HCT116 (cell line): ENCODE measurements at places on chromosomes 13 and 19.

DNA sequence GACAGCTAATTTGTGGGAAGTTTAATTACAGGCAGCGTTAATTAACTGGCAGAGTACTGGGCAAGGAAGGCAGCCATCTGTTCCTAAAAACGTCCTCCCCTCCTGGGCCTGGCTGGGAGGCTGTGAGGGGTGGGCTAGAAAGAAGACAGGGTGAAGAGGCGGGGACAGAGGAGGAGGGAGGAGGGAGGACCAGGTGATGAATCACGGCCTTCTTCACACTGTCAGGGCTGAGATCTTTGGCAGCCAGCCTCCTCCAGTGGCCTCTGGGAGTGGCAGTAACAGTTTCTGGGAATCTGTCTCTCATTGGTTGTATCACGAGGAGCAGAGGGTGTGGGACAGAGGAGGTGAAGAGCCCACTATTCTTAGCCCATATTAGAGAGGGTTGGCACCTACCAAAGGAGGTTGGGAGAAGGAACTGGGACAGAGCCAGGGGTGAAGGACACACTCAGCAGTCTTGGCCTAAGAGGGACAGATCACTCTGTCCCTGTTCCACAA lies 9.6 kb upstream of the ZNRF4 start:
- no peak for DNase-seq

DNA sequence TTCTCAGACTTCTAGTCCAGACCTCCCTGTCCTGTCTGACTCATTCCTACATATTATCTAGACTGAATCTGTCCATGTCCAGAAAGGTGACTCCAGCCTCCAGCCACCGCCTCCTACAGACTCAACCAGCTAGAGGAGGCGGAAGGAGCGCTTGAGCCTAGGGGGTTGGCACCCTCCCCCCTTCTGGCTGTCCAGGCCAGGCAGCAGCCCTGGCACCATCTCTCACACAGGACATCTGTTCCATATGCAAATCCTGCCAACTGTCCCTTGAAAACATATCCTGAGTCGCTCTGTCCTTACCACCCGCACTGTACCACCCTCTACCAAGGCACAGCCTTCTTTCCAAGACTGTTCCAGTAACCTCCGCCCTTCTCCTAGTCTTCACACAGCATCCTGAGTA lies 150.7 kb upstream of the WASF3 start:
- DNase-seq, result no peak

DNA sequence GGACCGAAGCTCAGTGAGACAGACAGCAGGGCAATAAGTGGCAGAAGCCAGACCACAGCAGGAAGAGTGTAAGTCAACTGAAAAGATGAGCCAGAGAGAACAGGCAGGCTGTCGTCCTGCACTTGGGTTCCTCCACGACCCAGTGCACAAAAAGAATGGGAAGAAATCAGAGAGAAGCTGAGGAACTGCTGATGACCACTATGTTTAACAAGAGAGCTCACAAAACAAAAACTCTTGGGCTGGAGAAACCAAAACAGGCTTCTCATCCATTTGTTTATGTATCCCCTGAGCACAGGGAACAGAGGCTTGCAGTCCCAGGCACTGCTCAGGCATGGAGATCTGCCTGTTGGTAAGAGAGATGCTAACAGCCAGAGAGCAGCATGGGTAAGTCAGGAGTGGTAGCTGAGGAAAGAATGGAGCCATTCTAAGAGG lies 14.0 kb downstream of the AKAP8L start:
- no peak for DNase-seq

DNA sequence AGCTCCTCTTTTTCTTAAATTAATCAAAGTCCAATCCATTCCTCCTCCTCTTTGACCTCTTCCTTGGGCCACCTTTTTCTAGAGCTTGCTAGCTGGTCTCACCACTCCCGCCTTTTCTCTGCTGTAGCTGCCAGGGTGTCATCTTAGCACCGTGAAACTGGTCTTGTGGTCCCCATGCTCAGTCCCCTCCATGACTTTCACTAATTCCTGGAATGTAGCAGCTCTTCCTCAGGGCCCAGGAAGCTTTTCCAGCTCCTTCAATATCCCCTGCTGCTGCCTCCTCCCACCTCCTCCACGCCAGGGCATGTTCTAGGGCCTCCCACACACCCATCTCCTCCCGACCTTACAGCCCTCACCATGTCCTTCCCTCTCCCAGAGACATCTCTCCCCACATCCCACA lies 222.2 kb downstream of the MYO16 start:
- DNase-seq, result no peak

DNA sequence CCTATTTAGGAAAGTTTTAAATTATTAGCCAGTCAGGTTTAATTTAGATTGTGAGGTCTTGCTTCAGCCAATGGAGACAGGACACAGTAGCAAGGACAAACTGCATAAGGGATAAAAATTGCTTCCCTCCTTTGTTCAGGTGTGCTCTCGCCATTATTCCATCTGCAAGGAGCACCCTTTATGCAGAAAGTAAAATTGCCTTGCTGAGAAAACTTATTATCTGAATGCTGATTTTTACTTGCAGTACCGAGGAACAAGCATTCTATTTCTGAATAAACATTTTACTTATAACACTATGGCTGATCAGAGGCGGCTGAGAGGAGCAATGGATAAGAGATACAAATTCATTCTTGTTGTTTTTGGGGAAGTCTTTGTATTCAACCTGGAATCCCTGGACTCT lies 8.0 kb downstream of the CYP4F22 start:
- no peak for DNase-seq

DNA sequence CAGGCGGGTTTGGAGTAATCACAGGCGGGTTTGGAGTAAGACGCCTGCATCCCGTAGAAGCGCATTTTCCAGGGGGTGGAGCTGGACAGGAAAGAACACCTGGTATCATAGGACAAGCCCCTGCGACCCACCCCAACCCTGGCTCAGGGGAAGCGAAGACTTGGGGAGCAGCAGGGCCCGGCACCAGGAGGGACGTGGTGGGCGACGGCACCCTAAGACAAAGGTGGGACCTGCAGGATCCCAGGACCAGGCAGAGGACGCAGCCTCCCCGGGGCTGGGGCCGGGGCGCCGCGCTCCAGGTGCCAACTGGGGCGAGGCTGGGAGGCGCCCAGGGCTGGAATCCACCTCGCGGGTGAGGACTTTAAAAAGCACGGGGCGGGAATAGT lies 520 bp downstream of the ZNF600 start:
- no peak for DNase-seq

DNA sequence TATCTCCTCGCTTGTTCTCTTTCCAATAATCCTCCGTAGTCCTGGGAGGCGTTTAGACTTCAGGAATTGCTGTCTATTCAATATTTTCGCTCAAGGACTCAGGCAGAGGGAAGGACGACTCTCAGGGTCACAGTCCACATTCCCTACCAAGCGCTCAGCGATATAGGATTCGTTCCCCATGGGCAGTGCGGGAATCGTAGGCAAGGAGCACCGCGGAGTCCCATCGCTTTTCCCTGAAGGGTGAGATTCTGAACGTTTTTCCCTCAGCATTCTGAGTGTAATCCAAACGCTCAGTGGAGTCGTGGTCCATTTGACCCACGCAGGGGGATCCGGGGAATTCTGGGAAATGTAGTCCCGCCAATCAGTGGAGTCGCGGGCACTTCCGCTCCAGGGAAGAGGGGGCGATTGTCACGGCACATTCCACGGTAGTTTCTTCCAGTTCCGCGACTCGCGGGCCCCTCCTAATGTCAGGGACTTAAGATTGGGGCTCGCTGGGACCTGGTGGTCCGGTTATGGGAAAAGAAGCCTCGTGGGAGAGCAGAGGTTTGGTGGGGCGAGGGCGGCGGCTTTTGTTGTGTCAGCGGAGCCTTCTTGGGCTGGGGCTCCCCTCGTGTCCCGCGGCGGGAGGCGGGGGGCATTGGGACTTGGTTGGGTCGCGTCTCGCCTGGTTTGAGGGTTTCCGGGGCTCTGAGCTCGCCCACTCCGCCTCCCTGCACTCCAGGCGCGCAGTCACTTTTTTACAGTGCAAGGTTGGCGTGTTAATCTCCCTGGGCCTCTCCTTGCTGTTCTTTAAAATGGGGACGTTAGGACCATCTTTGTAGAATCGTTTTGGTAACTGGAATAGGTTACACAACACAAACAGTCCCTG lies at the start of gene ZNF234:
ZNF234 (plus strand) TSS at position 364 of the 868 bp plus-strand sequence. CDS start 3,079 bp downstream, outside the sequence.
- peak; percentile 33 for DNase-seq

DNA sequence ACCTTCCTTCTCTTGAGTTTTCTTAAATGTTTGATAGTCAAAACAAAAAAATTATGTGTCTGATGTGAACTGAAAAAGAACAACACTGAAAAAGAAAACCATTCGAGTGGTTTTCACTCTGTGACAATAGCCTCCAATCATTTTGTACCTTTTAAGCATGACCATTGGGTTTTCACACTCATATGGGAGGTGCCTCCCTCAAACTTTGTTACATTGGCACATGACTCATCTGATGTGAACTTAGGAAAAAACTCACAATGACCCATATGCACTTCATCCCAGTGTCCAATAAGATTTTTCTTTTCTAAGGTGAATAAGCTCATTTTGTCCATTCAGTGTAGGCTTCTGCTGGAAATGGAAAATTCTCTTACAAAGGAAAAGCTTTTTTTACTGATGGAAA lies 66.6 kb upstream of the XPO4 start:
- DNase-seq, result peak; percentile 28

- DNase-seq, result no peak
These were observed 2.4 kb downstream of the BTBD2 start for GRCh38 chr19:2012941-2013682.

DNA sequence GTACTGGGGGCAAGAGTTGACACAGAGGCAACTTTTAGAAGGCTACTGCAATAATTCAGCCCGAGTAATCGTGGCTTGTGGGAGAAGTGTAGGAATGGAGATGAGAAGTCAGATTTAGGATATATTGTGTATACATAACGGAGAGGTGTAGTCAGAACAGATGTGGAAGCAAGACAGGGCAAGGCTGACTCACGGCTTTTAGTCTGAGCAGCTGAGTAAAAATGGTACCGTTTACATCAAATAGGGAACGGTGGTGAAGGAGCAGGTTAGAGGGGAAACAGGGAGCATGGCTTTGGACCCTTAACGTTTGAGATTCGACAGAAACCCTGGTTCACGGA lies 796 bp upstream of the LSM14A start:
- DNase-seq, result no peak

DNA sequence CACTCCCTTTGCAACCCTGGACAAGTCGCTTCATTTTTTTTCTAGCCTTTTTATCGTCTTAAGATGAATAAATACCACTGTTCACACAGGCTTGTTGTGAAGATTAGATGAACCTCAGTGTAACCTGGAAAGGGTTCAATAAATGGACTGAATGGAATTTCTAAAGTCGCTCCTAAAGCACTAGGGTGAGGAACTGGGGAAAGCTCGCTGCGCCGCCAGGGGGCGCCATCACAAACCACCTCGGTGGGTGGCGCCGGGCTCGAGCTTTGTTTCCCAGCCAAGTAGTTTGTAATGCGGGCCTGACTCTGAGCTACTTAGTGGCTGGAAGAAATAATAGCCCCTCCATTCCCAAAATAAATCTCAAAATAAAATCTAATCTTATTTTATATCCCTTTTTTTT lies 2.2 kb upstream of the CEACAM6 start:
- DNase-seq, result peak; percentile 34

- DNase-seq, result peak; percentile 92
These were observed 2.8 kb upstream of the TNNI3 start for GRCh38 chr19:55160128-55160985.

DNA sequence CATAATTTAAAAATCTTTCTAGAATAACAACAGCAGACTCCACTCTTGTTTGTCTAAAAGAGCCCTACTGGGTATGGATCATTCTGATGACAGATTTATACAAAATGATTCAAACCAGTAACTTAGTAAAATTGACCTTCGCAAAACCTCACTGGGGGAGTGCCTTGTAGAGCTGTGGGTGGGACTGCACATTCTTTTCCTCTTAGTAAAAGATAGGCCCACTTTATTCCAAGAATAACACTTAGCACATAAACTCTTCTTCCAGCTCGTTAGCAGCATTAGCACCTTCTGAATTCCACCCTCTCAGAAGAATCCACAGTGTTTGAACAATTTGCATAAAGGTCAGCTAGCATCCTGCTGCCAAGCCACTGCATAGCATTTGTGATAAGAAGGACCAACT lies 106.8 kb downstream of the STOML3 start:
- DNase-seq, result no peak

DNA sequence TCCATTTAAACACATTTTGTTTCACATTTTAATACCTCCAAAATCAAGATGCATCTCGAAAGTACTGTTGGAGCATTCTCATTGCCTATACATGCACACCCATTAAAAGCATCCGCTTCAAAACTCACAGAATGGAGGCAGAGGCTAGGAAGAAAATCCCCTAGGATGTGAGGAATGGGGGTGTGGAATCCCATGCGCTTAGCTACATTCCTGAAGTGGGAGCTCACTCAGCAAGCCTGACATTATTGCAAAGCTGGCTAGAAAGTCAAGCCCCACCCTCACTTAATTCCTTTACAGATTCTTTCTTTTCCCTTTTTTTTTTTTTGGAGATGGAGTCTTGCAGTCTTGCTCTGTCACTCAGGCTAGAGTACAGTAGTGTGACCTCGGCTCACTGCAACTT lies 4.6 kb upstream of the FAM32A start:
- DNase-seq, result no peak

- DNase-seq, result no peak
These were observed 46.6 kb upstream of the C19orf12 start for GRCh38 chr19:29761575-29762232.

DNA sequence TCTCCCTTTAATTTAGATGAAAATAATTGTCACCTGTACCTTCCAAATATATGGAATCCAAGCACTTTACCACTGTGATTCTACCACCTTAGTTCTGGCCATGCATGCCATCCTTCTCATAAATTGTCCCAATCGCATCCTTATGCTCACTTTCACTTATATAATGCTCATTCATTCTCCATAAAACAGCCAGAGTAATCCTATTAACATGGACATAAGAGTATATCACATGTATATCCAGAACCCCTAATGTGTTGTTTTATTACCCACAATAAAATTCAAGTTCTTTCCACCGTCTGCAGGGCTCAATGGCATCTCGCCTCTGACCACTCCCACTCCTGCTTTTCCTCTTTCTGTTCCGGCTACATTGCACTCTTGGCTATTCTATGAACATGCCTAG lies 597.5 kb upstream of the MIR17HG start:
- no peak for DNase-seq

GRCh38 chr13:23160638-23161480 lies 19.9 kb upstream of the SGCG start:
- no peak for DNase-seq
